Activated T-cell treated with anti-CD3 and anti-CD28 coated beads, Interleukin-2, amount 50 U/mL, for 72 hours (primary cell): ENCODE measurements at places on chromosomes 4 and X. TPM values are rescaled to one million over a fixed set of nuclear protein-coding genes. Genes with fewer than 3 reads are reported as not detected.

CXXC4 gene
- 0.07 TPM for total RNA-seq

SLC6A14 gene
- total RNA-seq = not detected

ENOPH1 gene
- total RNA-seq = 67.8 TPM

SMIM31 gene
- not detected for total RNA-seq

DNA sequence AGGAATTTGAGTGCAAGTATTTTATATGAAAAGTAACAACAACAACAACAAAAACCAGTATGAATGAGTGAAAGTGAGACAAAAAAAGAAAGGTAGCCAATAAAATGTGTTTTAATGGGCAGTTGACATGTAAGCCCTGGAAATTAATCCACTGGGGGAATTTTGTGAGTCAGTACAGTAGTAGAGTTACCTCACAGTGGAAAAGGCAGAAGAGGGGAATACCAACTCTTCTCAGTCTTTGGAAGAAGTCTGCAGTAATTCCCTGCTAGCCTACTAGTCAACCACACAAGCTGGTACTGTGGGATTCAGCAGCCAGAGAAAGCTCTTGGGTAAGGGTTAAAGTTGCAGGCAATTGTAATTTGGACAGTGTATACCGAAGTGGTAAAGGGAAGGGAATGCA lies 76.3 kb upstream of the IL15 start:
- H3K4me1 ChIP-seq = no peaks in the 10 kb centered on the region
- no peak for DNase-seq
- no peaks in the 10 kb centered on the region for H3K27me3 ChIP-seq
- no peak overlapping the region for H3K4me3 ChIP-seq

- no peak overlapping the region for H3K4me3 ChIP-seq
- DNase-seq = no peak
- no peak overlapping the region for H3K27ac ChIP-seq
- H3K4me1 ChIP-seq = no peaks in the 10 kb centered on the region
- no peaks in the 10 kb centered on the region for H3K36me3 ChIP-seq
These were observed 102.5 kb downstream of the FIP1L1 start for GRCh38 chr4:53479736-53480525.

- DNase-seq = no peak
- H3K36me3 ChIP-seq = no peaks in the 10 kb centered on the region
- no peak overlapping the region for H3K4me3 ChIP-seq
- H3K27ac ChIP-seq = no peak overlapping the region
- H3K27me3 ChIP-seq = peaks cover 34% of the 10 kb centered on the region
These were observed 45.3 kb upstream of the PJA1 start for GRCh38 chrX:69210581-69210980.

DNA sequence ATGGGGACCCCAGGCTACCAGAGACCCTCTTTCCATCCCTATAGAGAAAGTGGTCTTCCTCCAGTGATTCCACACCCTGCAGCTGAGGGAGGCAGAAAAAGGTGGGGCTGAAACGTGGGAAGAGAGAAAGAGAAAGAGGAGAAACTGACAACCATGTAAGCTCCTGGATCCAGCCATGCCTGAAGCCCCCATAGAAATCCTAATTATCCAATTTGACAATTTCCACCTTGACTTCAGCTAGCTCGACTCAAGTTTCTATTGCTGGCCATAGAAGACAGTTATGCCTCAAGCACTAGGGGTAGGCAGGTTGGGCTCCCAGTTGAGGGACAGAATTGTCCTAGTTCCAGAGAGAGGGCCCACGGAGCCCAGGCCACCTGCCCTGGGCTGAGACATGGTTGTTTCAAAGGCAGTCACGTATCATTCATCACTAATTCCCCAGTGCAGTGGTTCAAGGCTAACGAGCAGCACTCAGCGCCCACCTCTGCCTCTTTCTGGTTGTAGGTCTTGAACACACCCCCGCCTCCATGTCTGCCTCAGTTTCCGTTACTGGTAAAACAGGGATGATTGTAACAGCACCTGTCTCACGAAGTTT lies 39.8 kb upstream of the ASMTL start:
- no peaks in the 10 kb centered on the region for H3K27me3 ChIP-seq
- DNase-seq = no peak
- peaks cover 35% of the 10 kb centered on the region for H3K4me1 ChIP-seq
- H3K36me3 ChIP-seq = peaks cover 12% of the 10 kb centered on the region

GRCh38 chr4:168995537-168996295 lies 14.3 kb downstream of the CBR4 start:
- no peaks in the 10 kb centered on the region for H3K4me1 ChIP-seq
- DNase-seq = no peak
- no peak overlapping the region for H3K27ac ChIP-seq
- no peaks in the 10 kb centered on the region for H3K36me3 ChIP-seq
- no peak overlapping the region for H3K4me3 ChIP-seq

DNA sequence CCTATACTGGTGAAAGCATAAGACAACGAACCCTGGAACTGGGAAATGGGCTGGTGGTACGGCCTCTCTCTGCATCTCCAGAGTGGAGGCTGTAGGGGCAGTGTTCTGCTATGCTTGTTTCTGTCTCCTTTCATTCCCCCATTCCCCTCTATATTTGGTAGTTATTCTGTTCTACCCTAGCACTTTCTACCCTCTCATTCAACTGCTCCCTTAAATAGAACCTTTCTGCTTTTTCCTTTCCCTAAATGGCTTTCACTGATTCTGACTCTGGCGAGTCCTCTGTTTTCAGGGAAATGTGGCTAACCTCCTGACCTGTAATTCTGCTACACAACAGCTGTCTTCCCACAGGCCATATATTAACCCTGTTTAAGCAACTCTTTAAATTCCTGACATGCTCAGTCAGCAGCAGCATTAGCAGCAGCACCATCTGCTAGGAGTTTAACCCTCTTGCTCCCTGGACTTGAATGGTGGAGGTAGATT lies 94.2 kb downstream of the CXCL13 start:
- H3K36me3 ChIP-seq = no peaks in the 10 kb centered on the region
- no peak for DNase-seq
- H3K4me1 ChIP-seq = no peaks in the 10 kb centered on the region
- H3K4me3 ChIP-seq = no peak overlapping the region

- no peak overlapping the region for H3K4me3 ChIP-seq
- no peaks in the 10 kb centered on the region for H3K4me1 ChIP-seq
- H3K36me3 ChIP-seq = no peaks in the 10 kb centered on the region
- H3K27ac ChIP-seq = no peak overlapping the region
These were observed 28.3 kb downstream of the LANCL3 start for GRCh38 chrX:37599729-37600128.

DNA sequence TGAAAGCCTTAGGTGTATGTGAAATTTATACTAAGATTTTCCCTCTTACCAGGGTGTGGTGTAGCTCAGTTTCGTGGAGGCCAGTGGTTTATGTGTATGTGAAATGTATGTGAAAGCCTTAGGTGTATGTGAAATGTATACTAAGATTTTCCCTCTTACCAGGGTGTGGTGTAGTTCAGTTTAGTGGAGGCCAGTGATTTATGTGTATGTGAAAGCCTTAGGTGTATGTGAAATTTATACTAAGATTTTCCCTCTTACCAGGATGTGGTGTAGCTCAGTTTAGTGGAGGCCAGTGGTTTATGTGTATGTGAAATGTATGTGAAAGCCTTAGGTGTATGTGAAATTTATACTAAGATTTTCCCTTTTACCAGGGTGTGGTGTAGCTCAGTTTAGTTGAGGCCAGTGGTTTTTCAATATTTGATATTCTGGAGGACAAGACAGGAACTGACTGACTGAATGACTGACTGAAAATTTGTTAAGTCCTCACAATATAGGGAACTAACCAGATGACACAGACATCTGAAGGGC lies 143.7 kb downstream of the NEXMIF start:
- no peaks in the 10 kb centered on the region for H3K4me1 ChIP-seq
- no peaks in the 10 kb centered on the region for H3K36me3 ChIP-seq
- H3K27ac ChIP-seq = no peak overlapping the region
- no peak for DNase-seq

- no peaks in the 10 kb centered on the region for H3K27me3 ChIP-seq
- no peaks in the 10 kb centered on the region for H3K4me1 ChIP-seq
- no peak overlapping the region for H3K4me3 ChIP-seq
- H3K36me3 ChIP-seq = no peaks in the 10 kb centered on the region
- DNase-seq = no peak
These were observed 93.8 kb downstream of the INPP4B start for GRCh38 chr4:142752202-142752786.
